ENCODE measurements at places on chromosomes 1 and 21. TPM values are rescaled to one million over a fixed set of nuclear protein-coding genes. Genes with fewer than 3 reads are reported as not detected.

Gene KCNJ9
- not detected for total RNA-seq

Gene SORT1
- 0.80 TPM for total RNA-seq

Gene BOLA1
- 14.1 TPM for total RNA-seq

Gene CGN
- 0.19 TPM for total RNA-seq

Gene VHLL
- total RNA-seq = not detected

Gene LCE2C
- total RNA-seq = not detected

Gene CYP4A11
- total RNA-seq = not detected

Gene KIF14
- 17.7 TPM for total RNA-seq

Gene RAB25
- 66.7 TPM for total RNA-seq
